ENCODE measurements at places on chromosomes 4 and X.

DNA sequence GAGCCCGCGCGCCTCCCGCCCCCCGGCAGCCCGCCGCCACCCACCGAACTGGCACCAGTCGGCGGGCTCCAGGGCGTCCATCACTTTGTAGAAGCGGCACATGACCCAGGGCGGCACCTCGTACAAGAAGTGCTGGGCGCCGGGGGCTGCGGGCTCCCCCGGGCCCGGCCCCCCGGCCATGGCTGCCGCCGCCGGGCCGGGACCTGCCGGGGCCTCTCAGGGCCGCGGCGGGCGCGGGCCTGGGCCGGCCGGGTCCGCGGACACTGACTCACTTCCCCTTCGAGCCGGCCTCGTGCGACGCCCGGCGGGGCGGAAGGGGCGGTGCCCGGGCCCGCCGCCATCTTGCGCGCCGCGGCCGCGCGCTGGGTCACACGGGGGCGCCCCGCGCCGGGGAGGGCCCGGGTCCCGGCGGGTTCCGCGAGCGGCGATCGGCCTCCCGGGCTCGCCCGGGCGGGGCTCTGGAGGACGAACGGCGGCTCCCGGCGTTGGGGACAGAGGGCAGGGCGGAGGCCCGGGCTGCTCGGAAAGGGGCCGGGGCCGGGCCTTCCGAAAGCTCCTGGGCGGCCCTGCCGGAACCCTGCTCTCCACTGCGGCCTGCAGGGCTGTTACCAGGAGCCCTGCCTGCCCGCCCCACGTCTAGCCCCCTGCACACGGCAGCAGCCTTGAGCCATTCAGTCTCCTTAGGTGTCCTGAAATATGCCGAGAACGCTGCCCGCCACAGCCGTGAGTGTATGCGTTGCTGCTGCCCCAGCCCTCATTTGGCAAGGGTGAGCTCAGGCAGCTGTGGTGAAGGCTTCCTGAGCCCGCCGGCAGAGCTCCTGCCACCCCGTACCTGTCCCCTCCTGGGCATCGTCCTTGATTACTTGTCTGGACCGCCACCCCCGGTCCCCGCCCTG, at the start of gene IRAK1:
Gene IRAK1, minus strand, starts transcription at position 270 of the 896 bp plus-strand sequence. Its CDS starts 90 bp downstream, at position 180.
- peak; percentile 88 for ATAC-seq

- no peak for ATAC-seq
Observed at GRCh38 chr4:41000356-41000755, 214.0 kb downstream of the APBB2 start.

GRCh38 chr4:183229397-183229796, 90.7 kb downstream of the CLDN22 start:
- ATAC-seq: no peak

GRCh38 chr4:148182230-148182911, 259.8 kb downstream of the NR3C2 start:
- ATAC-seq: no peak

- peak; percentile 35 for ATAC-seq
Observed at GRCh38 chr4:26238778-26239679, 81.8 kb upstream of the RBPJ start.

DNA sequence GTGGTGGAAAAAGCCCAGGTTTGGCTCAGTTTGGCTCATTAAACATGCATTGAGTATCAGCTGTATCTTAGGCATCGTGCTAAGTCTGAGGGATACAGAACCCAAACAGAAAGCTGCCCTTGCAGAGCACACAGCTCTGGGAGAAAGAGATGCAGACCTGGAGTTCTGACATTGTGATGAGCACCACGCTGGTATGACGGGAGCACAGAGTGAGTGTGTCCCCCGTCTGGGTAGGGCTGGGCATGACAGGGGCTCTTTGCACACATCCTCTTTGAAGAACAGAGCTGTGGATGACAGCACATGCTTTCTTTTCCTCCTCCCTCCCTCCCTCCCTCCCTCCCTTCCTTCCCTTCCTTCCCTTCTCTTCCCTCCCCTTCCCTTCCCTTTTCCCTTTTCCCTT, 52.2 kb downstream of the CLCN4 start:
- ATAC-seq: no peak

DNA sequence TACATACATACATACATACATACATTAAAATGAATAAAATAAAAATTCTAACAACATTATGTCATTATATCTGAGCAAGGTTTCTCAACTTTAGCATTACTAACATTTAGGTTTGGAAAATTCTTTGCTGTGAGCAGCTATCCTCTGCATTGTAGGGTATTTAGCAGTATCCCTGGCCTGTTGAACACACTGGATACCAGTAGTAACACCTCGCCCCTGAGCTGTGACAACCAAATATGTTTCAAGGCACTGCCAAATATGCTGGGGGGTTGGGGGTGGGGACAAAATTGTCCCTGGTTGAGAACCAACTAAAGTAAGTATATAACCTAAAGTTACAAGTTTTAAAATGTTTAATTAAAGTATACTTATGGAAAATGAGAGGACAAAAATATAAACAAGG, 860.9 kb upstream of the FTHL17 start:
- no peak for ATAC-seq

DNA sequence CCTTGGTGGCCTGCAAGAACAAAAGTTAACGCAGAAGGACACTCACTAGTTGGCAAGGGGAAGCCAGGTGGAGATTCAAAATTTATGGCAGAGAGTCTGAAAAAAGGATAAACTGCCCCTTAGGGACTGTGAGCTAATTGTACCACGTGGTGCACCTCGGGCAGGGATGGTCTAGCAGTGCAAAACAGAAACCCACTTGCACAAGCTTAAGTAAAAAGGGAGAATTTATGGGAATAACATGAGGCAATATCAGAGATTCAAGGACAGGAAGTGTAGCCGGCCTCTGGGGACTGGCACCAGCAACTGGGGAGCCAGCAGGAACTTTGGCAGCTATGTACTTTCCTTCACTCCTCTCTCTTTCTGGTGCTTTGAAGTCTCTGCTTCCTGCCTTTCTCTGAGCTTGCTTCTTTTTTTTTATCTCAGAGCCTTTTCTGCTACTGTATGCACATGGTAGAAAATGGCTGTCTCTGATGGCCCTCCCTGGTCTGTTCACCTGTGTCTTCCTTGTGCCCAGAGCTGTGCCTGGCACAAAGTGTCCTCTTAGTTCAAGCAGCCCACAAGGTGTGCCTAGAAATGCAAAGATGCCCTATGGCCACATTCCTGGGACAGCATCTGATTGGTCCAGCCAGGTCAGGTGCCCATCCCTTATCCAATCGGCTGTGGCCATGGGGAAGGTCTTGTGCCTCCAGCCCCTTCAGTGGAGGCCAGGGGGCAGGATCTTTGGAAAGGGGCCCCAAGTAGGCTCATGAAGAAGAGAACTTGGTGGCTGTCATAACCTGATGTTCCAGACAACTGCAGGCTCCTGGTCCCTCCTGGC, 114.8 kb upstream of the ATP6AP2 start:
- ATAC-seq: peak; percentile 8

DNA sequence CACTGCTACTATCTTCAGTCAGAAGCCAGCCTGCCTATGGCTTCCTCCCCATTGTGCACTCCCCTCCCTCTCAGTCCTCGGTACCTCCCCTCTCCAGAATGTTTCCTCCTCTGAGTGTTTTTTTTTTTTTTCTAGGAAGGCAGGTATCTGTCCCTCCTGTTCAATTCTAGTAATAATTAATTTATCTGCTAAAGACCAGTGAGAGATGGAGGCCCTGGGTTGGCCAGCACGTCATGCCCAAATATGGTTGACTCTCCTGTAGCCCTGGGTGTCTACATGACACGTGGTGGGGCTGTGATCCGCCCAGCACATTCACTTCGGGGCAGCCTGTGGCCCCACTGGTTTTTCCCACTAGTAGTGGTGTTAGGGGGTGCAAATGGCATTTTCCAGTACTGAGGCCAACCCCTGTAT, 1.8 kb downstream of the FLNA start:
- ATAC-seq: no peak

DNA sequence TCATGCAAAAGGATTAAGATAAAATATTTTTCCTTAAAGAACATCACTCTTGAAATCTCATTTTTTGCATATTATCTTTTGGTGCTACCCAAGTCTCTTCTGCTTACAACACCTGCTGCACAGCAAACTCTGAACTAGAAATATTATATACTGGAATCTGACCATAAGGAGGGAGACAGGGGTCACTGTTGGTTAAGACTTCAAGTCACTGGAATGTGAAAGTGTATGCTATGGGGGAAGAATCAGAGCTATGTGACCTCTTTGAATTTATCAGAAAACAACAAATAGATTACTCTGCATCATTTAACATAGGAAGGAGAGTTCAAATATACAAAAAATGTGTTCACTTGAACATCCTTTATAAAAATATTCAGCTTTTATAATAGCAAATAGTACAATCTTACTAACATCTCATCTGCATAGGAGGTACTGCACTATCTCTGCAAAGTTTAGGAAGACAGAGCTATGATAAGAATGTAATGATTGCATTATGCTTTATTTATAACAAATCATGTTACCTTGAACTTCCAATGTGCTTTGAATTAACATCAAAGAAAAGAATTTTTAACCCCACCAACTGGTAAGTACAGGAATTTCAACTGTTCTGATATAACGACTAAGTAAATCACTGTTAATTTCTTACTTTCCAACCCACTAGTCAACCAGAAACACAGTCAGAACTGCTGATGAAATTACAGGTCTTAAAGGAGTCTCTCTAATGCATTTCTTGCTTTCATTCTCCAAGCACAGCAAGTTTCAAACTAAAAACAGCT, 69.8 kb downstream of the ZNF827 start:
- ATAC-seq: no peak

DNA sequence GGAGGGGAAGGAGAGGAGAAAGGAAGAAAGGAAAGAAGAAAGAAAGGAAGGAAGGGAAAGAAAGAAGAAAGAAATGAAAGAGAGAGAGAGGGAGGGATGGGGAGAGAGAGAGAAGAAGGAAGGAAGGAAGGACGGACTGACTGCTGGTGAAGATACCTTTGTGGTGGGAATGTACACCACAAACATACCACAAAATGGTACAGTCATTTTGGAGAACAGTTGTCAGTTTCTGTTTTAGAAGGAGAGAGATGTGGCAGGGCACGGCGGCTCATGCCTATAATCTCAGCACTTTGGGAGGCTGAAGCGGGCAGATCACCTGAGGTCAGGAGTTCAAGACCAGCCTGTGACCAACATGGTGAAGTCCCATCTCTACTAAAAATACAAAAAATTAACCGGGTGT, 40.0 kb upstream of the SHISA3 start:
- ATAC-seq: no peak

GRCh38 chrX:17656556-17656955, 80.7 kb upstream of the SCML1 start:
- no peak for ATAC-seq

DNA sequence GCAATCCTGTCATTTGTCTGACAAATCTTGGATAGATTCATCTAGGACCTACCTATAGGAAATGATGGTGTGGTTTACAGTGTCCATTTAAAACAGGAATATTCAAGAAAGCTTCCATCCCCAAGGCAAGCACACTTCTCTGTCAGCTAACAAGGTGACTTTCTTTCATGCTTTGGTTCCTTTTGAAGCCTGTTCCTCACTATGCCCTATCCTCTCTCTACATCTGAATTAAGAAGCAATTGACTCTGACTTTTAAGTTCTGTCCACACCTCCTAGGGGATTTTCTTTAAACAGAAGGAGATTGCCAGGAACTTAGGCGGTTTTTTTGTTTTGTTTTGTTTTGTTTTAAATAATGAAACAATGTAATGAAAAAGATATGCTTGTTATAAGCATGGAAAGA, 1181.4 kb upstream of the TENM3 start:
- ATAC-seq: no peak

DNA sequence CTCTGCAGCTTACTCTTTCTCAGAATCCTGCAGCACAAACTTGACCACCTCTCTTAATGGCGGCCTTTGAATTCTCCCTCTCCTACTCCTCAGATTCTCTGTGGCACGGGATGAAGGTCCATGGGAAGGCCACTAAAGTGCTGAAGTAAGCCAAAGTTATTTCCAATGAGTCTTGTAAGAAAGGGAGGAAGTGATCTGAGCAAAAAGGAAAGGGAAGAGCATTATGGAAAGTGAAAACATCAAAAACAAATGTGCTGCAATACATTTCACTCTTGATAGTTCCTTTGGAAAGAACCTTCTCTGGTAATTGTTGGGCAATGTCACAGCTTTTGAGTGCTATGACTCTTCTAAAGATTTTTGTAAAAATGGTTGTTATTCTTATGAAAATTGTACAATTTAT, 54.3 kb upstream of the CAMK2D start:
- peak; percentile 36 for ATAC-seq

DNA sequence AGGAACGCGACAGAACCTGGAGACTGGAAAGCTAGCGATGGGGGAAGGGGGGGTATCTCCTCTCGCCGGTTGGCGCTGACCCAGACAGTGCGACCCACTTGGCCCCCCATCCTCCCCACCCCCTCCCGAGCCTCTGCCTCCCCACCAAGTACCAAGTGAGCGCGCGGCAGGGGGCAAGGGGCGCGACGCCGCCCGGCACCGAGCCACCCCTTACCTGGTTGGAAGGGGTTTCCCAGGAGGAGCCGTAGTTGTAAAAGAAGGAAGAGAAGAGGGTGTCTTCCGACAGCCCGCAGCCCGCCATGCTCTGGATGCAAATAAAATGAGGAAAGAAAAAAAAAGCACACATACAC, 112.2 kb downstream of the DHX15 start:
- no peak for ATAC-seq

DNA sequence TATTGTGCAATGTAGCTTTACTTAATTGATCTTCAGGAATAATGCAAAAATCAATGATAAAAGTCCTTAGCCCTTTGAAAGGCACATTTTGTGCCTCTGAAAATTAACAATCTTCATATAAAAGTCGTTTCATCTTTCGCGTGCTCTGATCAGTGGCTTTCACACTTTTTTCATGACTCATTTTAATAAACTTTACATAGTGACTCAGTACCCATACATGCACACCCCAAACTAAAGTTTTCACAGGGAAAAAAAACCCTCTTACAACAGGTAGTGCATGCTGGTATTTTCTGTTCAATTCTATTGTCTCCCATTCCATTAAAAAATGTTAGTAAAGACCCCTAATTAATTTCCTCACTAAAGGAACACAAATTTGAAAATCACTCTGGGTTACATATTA, 21.5 kb downstream of the RWDD4 start:
- no peak for ATAC-seq

DNA sequence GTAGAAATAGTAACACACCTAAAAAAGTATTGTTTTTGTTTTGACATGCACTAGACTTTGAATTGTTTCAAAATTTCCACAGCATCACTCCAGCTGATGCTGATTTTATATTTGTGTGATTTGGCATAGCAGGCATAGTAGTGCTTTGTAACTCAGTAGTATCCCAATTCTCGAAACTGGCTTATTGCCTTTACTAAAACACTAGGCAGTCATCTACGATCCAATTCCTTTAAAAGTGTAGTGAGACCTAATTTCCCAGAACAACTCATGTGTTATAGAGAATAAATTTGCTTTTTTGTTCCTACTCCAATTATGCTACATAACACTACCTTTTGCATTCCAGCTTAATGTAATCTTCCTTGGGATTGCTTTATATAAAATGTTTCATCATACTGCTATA, 797.7 kb downstream of the ADGRL3 start:
- no peak for ATAC-seq

- no peak for ATAC-seq
Observed at GRCh38 chr4:48226199-48226598, 43.4 kb downstream of the TEC start.

DNA sequence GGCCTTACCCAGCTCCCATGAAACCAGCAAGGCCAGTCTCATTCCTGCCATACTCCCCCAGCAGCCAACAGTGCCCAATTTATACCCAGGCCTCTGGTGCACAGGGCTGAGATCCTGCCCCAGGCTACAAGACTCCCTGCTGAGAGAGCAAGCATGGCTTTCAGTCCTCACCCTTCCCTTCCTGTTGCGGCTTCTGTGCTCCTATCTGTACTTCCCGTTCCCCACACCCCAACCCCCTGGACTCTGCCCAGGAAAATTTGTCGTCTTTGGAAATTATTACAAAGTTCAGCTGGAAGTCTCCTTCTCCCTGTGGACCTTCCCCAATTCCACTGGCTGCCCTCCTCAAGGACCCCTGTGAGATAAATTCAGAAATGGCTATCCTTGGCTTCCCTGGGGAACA, 84.1 kb upstream of the GK2 start:
- ATAC-seq: no peak

Measured in gastroesophageal sphincter (tissue), 4 donors.